Type B pancreatic cell (in vitro differentiated cells): ENCODE measurements at places on chromosomes 12 and 14.

DNA sequence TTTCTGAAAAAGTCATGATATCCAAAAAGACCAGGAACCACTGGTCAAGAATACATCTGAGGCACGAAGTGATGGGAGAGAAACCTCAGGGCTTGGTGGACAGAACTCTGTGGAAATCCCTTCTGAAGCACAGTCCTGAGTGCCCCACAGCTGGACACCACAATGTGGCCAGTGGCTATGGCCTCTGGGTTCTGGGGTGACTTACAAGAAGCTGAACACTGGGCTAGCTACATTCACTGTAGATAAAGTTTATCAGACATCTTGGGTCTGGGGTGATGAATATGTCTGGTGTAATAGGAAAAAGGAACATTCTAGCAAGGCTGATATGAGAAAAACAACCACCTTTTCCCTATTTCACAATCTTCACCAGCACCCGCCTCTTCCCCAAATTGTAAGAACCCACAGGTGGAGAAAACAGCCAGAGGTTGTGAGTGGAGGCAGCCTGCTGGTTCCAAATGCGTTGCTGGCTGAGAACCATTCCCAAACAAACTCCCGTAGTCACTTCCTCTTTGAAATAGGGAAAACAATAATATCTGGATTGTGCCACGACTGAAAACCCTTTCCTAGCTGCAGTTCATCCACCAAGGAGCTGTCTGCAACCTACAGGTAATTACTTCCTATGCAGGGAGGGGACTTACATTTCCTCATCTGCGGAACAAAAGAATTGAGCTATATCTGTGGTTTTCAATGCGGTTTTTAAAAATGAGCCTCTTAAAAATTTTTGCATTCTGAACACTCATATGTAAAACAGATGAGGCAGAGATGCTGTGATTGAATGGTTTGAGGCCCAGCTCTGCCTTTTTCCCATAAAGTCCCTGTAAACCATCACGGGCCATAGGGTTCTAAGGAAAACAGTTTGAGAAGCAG is 193.6 kb downstream of the SLC41A2 start:
- no peak for DNase-seq

GRCh38 chr12:78799649-78800048 is 64.9 kb upstream of the SYT1 start:
- DNase-seq = no peak

GRCh38 chr12:44716711-44717110 is 159.4 kb downstream of the NELL2 start:
- DNase-seq = no peak

DNA sequence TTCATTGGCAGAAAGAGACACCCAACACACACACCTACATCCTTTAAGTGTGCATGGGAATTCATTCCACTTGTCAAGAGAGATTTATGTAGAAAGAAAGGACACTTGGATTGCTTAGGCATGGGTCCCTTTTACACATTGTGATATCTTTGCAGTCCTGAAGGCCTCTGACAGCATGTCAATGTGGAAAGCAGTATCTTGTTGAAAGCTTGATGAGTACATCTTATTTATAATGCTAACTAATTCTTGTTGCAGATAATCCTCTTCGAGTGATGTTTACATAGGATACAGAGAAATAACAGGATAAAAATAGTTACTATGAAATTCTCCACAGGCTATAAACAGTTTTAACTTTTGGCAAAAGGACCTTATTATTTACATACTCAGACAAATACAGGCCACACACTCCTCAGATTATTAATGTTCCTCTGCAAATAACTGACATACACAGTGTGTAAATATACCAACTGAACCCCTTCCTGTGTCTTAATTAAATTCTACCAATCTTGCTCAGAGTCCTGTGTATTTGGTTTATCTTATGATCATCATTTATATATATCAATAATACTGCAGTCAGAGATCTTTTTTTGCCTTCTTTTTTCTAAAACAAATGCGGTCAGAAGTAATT is 111.8 kb upstream of the DIO2 start:
- no peak for DNase-seq

GRCh38 chr14:51554339-51554920 is 97.3 kb upstream of the FRMD6 start:
- DNase-seq = no peak

- DNase-seq = no peak
Measured at GRCh38 chr14:53948205-53948884, 8.3 kb downstream of the BMP4 start.

GRCh38 chr12:27488479-27488878 is 35.5 kb upstream of the PPFIBP1 start:
- no peak for DNase-seq

- DNase-seq = no peak
Measured at GRCh38 chr12:2391740-2392331, 339.0 kb downstream of the CACNA1C start.

- no peak for DNase-seq
Measured at GRCh38 chr12:24229031-24229700, 279.7 kb upstream of the SOX5 start.

GRCh38 chr12:86959766-86960458 is 703.7 kb upstream of the MGAT4C start:
- no peak for DNase-seq

- DNase-seq = no peak
Measured at GRCh38 chr12:94726236-94726835, 76.0 kb upstream of the TMCC3 start.

GRCh38 chr12:24979976-24980730 is 31.3 kb upstream of the BCAT1 start:
- DNase-seq = no peak

DNA sequence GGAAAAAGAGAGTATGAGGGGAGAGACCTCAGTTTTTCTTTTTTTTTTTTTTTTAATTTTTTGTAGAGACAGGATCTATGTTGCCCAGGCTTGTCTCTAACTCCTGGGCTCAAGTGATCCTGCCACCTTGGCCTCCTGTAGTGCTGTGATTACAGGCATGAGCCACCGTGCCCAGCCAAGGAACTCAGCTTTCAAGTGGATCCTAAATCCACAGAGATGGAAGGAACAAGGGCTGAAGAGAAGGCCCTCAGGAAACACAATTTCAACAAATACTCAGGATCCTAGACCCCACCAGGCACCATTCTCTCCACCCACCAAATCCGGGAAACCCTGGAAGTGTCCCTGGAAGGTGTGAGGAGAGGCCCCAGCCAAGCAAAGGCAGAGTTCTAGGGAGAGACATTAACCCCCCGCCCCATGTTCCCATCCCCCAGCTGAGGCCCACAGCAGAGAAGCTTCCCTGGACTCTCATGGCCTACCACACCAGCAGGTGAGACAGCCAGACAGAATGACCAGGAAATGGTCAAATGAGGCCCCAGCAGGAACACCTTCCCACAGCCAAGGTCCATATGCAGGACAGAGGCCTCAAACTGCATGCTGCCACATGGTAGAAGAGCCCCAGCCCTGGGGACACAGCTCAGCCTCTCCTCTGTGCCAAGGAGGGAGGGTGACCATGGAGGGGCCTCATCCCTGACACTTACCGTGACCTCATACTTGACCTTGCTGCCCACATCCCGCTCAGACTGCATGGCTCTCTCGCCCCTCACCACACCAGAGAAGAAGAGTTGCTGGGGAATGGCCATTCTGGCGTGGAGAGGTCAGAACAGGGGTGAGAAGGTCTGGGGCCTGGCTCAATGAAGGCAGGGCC is 14.1 kb downstream of the ITGA7 start:
- DNase-seq = no peak

- DNase-seq = no peak
Measured at GRCh38 chr14:50116966-50117365, 594 bp upstream of the VCPKMT start.

DNA sequence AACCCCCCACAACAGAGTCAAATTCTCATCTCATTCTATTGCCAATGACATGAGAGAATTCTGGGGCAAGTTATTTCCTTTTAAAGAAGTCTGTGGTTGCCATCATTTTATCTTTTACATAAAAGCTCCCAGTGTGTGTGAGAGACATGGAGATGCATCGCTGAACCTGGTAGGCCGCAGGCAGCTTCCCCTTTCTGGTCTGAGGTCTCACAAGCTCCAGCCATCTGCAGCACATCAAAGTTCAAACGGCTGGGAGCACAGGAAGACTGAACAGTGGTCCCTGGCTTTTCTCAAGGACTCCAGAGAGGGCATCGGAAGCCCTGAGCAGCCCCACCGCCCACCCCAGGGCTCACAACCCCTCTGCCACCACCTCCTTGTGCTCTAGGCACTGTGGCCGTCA is 141.7 kb downstream of the RIMBP2 start:
- no peak for DNase-seq

GRCh38 chr12:117367006-117367638 is 5.7 kb upstream of the NOS1 start:
- no peak for DNase-seq

- no peak for DNase-seq
Measured at GRCh38 chr12:122282061-122282460, 15.8 kb upstream of the VPS33A start.

- no peak for DNase-seq
Measured at GRCh38 chr12:119440803-119441360, 106.4 kb downstream of the CCDC60 start.

- DNase-seq = no peak
Measured at GRCh38 chr14:59419303-59419702, 45.9 kb downstream of the GPR135 start.

DNA sequence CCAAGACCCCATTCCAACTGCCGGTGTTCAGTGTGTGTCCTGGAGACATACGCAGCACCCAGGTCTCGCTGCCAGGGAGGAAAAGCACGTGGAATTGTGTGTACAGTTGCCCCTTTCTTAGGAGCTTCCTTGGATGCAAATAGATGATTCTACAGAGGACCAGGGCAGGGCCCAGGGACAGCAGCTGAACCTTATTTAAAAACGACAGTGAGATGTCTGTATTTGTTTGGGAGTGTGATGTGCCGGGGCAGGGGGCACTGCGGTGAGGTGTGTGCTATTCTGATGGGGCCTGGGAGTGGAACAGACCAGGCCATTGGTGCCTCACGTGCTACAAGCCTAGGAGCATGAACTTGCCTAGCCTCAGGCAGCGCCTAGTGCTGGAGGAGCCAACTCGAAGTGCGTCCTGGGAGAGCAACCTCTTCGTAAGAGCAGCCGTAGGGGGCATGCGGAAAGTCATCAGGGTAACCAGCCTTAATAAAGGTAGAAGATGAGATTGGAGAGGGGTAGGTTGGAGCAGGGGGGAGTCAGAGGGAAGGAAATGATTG is 98.3 kb upstream of the ESRRB start:
- DNase-seq = peak; percentile 47

DNA sequence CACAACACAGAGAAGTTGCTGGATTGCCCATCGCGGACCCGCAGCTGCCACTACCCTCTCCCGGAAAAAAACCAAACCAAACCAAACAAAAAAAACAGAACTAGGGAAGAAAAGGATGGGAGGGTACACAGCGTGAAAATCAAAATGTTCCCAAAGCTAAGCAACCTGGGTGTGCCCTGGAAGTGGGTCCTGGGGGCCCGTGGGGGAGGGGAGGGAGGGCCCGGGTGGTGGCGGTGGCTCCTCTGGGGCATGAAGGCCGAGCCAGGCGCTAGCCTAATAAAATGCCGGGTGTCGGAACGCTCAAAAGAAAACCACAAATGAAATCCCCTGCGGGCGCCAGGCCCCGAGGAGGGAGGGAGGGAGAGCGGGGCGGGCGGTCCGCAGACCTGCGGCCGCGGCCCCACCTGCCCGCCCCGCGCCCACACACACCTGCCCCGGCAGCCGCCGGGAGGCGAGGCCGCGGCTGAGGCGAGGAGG is 787 bp downstream of the HECTD4 start:
- no peak for DNase-seq

DNA sequence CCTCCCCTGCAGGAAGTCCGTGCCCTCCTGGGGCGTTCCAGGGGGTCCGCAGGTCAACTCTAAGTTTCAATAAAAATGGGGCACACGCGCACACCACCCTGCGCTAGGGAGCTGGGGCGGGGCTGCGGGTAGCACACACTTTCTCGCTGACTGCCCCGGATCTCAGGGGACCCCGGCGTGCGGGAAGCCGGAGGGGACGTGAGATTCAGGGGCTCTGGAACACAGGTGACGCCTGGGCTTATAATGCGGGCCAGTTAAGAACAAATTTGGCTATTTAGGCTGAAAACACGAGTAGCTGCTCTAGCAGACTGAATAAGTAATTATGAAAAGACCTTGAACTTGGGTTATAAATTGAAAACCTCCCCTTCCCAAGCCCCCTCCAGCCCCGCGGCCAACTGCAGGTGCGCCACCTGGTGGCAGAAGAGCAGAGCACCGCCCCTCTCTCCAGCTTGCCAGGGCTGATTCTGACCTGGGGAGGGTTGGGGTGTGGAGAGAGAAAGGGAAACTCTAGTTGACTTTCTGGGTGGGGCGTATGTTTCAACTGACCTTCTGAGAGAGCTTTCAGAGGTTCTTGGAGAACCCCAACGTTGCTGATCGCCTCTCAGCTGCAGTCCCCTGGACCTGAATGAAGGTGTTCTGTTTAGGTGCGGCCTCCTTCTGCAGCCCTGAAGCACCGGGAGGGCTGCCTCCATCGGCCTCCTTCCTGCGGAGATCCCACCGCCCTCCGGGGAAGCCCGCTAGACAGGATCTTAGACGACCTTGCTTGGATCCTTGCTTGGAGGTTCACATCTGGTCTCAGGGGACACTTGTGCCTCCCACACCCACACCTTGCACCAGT is 118.4 kb upstream of the EVL start:
- no peak for DNase-seq

GRCh38 chr12:21659383-21659782 is 1.7 kb upstream of the LDHB start:
- DNase-seq = no peak

- no peak for DNase-seq
Measured at GRCh38 chr12:105899589-105899988, 239.2 kb downstream of the NUAK1 start.

DNA sequence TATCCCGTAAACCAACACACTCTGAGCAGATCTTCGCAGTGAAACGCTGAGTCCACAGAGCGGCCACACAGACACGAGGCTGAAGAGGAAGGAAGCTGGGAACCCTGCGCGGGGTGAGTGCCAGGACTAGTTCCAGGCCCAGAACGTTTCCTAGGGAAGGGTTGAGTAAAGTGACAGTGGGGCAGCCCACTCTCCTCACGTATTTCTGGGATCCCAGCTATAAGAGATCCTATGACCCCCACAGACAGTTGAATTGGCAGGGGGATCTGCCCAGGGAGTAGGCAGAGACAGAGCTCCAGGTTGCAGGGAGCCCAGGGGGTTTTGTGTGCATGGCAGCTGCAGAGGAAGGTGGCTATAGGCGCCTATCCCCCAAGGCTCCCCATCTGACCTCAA is 51.1 kb downstream of the GTF2A1 start:
- no peak for DNase-seq

DNA sequence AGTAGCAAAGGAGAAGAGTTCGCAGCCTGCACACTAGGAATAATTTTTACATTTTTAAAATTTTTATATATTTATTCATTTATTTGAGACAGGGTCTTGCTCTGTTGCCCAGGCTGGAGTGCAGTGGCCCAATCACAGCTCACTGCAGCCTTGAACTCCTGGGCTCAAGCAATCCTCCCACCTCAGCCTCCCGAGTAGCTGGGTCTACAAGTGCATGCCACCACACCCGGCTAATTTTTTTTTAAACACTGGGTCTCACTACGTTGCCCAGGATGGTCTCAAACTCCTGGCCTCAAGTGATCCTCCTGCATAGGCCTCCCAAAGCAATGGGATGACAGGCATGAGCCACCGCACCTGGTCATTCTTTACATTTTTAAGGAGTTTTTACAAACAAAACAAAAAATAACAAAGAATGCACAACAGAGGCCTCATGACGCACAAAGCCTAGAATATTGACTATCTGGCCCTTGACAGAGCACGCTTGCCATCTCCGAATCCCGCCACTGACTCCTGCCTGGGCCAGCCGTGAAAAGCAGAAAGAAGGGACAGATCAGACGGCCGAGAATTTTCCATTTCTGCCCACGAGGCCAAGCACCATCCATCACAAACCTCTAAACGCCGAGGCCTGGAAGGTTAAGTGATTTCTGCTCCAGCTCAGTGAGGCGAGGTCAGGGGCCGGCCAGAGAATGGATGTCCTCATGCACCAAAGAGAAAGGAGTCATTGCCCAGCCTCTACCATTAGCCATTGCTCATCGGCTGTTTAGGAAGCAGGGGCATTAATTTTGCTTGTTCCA is 120.0 kb downstream of the SCARB1 start:
- DNase-seq = no peak
